Hair follicular keratinocyte (primary cell): ENCODE measurements at places on chromosomes 3 and 15. TPM values are rescaled to one million over a fixed set of nuclear protein-coding genes. Genes with fewer than 3 reads are reported as not detected.

Gene BFSP2
- not detected in 2 replicates for total RNA-seq

Gene SLCO2A1
- total RNA-seq = under 0.01 TPM in 2 replicates

Gene SLC6A11
- 6.7 and 16.0 TPM in 2 replicates for total RNA-seq

Gene CCR9
- total RNA-seq = not detected in 2 replicates

Gene TRAK1
- 29.0 and 41.6 TPM in 2 replicates for total RNA-seq

Gene CISH
- total RNA-seq = 5.1 and 6.6 TPM in 2 replicates

Gene CAPN3
- total RNA-seq = 0.99 and 1.6 TPM in 2 replicates

Gene PIF1
- total RNA-seq = 6.5 and 19.4 TPM in 2 replicates
